ENCODE measurements at places on chromosomes 2 and 18. TPM values are rescaled to one million over a fixed set of nuclear protein-coding genes. Genes with fewer than 3 reads are reported as not detected.

The KIAA2012 gene
- total RNA-seq = not detected

The LIMS3 gene
- total RNA-seq = 0.11 TPM

The CTAGE1 gene
- not detected for total RNA-seq

GRCh38 chr2:43130548-43130875 is 95.9 kb downstream of the ZFP36L2 start:
- peaks cover 80% of the 10 kb centered on the region for H3K4me1 ChIP-seq
- H3K36me3 ChIP-seq = peaks cover 9% of the 10 kb centered on the region
- no peak for DNase-seq
- no peaks in the 10 kb centered on the region for H3K27me3 ChIP-seq

DNA sequence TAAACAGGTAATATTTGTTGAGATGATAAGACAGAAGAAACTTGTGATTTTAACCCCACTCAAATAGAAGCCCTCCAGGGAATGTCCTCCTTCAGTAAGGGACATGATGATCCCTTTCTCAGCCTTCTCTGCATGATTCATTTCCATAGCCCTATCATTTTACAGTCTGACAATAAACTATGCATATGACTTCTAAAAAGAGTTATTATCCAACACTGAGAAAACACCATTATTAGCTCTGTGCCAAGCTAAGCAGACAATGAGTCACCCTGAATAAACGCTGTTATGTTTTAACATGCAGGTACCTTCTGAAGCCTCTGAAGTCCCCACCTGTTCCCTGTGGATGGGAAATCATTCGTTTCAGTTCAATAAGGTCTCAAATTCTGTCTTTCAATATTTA is 54.7 kb downstream of the DTNB start:
- no peak for DNase-seq
- no peak overlapping the region for H3K4me3 ChIP-seq
- no peak overlapping the region for H3K27ac ChIP-seq
- peaks cover 8% of the 10 kb centered on the region for H3K36me3 ChIP-seq
- H3K27me3 ChIP-seq = no peaks in the 10 kb centered on the region

- H3K4me1 ChIP-seq = no peaks in the 10 kb centered on the region
- H3K36me3 ChIP-seq = no peaks in the 10 kb centered on the region
- no peak overlapping the region for H3K27ac ChIP-seq
- H3K27me3 ChIP-seq = no peaks in the 10 kb centered on the region
- DNase-seq = no peak
Observed at GRCh38 chr18:3186678-3187658, 32.8 kb downstream of the MYOM1 start.

GRCh38 chr2:163778045-163778781 is 42.4 kb upstream of the FIGN start:
- H3K36me3 ChIP-seq = no peaks in the 10 kb centered on the region
- H3K27me3 ChIP-seq = no peaks in the 10 kb centered on the region
- H3K4me3 ChIP-seq = no peak overlapping the region
- no peaks in the 10 kb centered on the region for H3K4me1 ChIP-seq
- no peak for DNase-seq

DNA sequence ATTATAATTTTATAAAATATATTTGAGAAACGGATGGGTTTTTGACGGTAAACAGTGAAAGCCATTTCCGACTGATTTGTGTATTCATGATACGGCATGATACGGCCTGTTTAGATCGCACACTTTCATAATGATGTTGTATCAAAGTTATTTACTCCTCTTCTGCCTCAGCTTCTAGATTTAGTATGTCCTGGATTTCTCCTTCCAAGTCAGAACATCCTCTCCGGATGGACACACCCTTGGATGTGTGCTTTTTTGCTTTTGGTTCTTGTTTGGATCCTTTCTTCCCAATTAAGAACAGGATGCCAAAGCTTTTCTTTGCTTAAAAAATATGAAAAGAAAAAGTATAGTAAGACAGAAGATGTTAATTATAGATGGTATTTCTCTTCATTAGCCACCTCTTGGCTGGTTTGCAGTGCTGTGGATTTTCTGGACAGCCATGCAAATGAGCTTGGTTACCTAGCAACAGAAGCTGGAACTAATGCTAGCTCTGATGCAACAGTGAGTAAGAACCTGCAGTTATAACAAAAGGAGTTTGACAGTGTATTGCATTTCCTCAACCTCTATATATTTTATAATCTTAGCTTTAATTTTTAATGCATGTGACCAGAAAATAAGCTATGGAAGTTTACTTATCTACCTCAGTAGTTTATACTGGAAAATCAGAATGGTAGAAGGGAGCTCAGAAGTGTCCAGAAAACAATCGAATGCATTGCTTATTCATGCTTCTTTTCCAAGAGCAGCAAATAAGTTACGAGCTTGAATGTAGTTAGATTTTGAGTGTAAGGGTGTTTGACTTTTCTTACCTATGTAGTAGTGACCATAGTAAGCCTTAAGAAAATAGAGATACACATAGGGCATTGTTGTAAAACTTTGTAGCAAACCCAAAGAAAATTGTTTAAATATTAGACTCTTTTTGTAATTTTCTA is 27.9 kb downstream of the RMND5A start:
- no peak overlapping the region for H3K4me3 ChIP-seq
- no peaks in the 10 kb centered on the region for H3K27me3 ChIP-seq
- peaks cover 44% of the 10 kb centered on the region for H3K4me1 ChIP-seq
- H3K36me3 ChIP-seq = peaks cover 52% of the 10 kb centered on the region

DNA sequence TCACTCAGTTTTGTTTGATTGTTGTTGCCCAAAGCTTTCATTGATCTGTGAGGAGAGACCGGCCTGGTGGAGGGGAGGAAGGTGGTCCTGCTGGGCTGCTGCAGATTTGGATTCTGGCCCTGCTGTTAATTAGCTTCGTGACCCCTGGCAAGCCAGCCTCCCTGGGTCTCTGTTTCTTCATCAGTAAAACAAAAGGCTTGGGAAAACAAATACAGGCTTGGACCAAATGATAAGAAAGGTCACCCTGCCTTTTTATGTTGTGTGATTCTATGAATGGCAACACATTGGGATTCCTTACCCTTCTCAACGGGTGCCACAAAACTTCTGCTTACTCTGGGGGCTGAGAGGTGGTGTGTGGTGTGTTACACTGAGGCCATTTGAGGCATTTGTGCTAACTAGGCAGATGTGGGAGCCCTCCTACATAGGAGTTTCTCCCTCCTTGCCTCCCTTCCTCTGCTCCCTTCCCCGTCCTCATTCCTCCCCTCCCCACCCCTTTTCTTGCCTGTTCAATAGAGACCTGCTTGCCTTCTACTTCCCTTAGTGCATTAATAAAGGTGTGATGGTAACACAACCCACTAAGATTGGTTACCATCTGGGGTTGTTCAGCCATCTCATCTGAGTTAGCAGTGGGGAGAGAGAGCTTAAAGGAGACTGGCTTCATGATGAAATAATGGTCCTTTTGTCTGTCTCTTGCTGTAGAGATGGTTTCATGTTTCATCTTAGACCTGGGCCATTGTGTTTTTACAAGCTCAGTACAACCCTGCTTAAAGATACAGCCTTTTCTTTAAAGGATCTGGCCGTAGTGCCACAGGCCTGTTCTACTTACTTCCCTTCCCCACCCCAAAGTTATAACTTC is 96.2 kb downstream of the TANC1 start:
- no peak for DNase-seq
- no peak overlapping the region for H3K4me3 ChIP-seq
- no peaks in the 10 kb centered on the region for H3K27me3 ChIP-seq
- no peaks in the 10 kb centered on the region for H3K36me3 ChIP-seq

DNA sequence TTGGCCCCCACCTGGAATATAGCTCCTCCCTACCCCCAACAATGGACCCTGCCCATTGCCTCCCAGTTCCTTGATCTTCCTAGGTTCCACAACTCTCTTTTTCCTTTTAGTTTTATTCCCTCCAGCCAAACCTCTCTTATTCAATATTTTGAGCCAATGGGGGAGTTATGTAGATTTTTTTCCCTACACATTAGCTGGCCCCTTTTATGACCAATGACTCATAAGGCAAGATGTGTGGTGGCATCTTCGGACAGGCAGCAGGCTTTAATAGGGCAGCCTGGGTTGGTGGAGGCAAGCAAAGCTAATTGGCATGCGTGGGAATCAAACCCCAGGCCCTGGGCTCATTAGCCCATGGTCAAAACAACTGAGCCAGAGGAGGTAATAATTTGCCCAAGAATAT is 9.2 kb downstream of the GRP start:
- no peaks in the 10 kb centered on the region for H3K4me1 ChIP-seq
- peaks cover 35% of the 10 kb centered on the region for H3K27me3 ChIP-seq
- no peak overlapping the region for H3K27ac ChIP-seq
- H3K36me3 ChIP-seq = no peaks in the 10 kb centered on the region

GRCh38 chr2:36441065-36441625 is 85.6 kb downstream of the CRIM1 start:
- peaks cover 2% of the 10 kb centered on the region for H3K36me3 ChIP-seq
- peaks cover 9% of the 10 kb centered on the region for H3K4me1 ChIP-seq
- H3K27ac ChIP-seq = no peak overlapping the region
- no peaks in the 10 kb centered on the region for H3K27me3 ChIP-seq

DNA sequence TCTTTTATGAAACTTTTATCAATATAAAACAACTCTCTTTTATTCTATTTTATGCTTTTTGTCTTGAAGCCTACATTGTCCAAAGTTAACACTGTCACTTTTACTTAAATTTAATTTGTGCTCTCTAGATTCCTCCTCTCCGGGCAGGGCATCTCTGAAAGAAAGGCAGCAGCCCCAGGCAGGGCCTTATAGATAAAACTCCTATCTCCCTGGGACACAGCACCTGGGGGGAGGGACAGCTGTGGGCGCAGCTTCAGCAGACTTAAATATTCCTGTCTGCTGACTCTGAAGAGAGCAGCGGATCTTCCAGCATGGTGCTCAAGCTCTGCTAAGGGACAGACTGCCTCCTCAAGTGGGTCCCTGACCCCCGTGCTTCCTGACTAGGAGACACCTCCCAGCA is 447.7 kb upstream of the FANCL start:
- no peak overlapping the region for H3K4me3 ChIP-seq
- H3K36me3 ChIP-seq = no peaks in the 10 kb centered on the region
- H3K27me3 ChIP-seq = no peaks in the 10 kb centered on the region

DNA sequence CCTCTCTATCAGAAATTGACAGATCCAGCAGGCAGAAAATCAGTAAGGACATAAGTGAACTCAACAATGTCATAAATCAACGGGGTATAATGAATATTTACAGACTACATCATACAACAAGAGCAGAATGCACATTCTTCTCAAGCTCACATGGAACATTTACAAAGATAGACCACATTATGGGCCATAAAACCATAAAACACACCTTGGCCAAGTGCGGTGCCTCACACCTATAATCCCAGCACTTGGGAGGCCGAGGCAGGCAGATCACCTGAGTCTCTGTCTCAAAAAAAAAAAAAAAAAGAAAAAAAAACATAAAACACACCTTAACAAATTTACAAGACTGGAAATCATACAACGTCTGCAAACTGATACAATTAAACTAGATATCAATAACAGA is 36.7 kb downstream of the FBXO15 start:
- no peak for DNase-seq
- no peak overlapping the region for H3K27ac ChIP-seq
- peaks cover 4% of the 10 kb centered on the region for H3K36me3 ChIP-seq

DNA sequence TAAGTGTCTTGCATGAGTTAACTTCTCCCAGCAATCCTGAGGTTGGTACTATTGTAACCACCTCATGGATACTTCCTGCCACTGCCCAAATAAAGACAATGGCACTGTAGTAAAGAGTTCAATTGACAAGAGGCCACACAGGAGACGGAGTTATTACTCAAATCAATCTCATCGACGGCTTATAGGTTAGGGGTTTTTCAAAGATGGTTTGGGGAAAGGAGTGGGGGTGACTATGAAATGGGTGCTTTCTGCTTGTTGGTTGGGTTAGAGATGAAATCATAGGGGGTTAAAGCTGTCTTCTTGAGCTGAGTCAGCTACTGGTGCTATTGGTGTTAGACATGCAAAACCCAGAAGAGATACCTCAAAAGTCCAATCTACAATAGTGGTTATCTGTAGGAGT is 1258.0 kb upstream of the ZEB2 start:
- no peak overlapping the region for H3K27ac ChIP-seq
- H3K4me1 ChIP-seq = no peaks in the 10 kb centered on the region
- H3K36me3 ChIP-seq = no peaks in the 10 kb centered on the region
- H3K4me3 ChIP-seq = no peak overlapping the region
- no peak for DNase-seq

- DNase-seq = no peak
- peaks cover 2% of the 10 kb centered on the region for H3K27me3 ChIP-seq
Observed at GRCh38 chr18:37385846-37386778, 179.5 kb downstream of the CELF4 start.

- no peak for DNase-seq
- H3K27me3 ChIP-seq = peaks cover 5% of the 10 kb centered on the region
- no peaks in the 10 kb centered on the region for H3K36me3 ChIP-seq
- H3K4me3 ChIP-seq = no peak overlapping the region
- H3K4me1 ChIP-seq = no peaks in the 10 kb centered on the region
Observed at GRCh38 chr2:158726911-158727592, 68.1 kb upstream of the DAPL1 start.

DNA sequence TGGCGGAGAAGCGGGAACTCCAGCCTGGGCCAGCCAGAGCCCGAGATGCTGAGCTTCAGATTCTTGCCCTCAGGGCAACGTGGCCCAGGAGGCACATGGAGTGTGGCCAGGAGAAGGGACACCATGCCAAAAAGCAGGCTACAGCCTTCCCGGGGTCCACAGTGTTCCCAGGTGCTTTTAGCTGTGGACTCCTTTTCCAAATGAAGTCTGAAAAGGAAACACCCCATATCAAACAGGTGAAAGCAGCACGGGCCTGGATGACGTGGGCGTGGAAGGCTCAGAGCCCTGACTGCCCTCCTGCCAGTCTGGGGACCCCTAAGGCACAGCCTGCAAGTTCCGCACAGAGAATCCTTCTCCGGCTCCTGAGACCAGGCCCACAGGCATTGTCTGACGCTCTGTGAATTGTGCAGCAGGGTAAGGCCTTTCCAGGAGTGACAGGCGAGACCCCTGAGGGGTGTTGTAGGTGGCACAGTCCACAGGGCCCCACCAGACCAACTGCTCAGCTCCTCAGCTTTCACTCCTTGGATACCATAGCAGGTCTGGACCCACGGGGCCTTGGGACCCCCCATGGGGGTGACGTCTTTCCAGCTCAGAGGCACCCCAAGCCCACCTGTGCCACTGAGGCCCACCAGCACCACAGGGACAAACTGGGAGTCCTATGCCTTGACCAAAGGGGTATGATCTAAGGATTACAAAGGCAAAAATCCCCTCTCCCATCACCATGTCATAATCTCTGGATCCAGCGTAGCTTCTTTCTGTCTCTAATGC is 69.6 kb upstream of the RAB6C start:
- H3K27me3 ChIP-seq = no peaks in the 10 kb centered on the region
- H3K4me3 ChIP-seq = no peak overlapping the region
- H3K4me1 ChIP-seq = no peaks in the 10 kb centered on the region

- H3K27ac ChIP-seq = no peak overlapping the region
- no peak for DNase-seq
- peaks cover 31% of the 10 kb centered on the region for H3K27me3 ChIP-seq
- H3K4me3 ChIP-seq = no peak overlapping the region
- no peaks in the 10 kb centered on the region for H3K36me3 ChIP-seq
- H3K4me1 ChIP-seq = peaks cover 20% of the 10 kb centered on the region
Observed at GRCh38 chr2:144526831-144527230, 6.9 kb upstream of the ZEB2 start.

DNA sequence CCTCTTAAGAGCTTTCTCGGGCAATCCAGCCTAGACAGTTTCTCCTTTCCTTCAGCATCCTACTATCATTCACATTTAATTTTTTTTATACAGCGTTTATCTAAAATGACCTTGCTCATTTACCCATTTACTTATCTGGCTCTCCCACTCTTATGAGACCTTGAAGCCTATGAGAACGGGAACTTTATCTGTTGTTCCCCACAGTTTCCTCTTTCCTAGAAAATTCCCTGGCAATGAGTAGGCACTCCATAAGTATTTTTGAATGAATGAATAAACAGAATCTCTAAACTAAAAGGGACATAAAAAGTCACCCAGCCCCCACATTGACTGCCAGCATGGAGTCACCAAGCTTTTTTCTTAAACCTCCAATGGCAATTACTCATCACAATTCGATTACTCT is 353.2 kb downstream of the METTL4 start:
- DNase-seq = no peak
- no peak overlapping the region for H3K4me3 ChIP-seq
- H3K27me3 ChIP-seq = peaks cover 11% of the 10 kb centered on the region
- H3K4me1 ChIP-seq = no peaks in the 10 kb centered on the region

Measured in activated CD4-positive, alpha-beta T cell treated with anti-CD3 and anti-CD28 coated beads for 36 hours (primary cell).